ENCODE measurements at places on chromosomes 5 and 9.

DNA sequence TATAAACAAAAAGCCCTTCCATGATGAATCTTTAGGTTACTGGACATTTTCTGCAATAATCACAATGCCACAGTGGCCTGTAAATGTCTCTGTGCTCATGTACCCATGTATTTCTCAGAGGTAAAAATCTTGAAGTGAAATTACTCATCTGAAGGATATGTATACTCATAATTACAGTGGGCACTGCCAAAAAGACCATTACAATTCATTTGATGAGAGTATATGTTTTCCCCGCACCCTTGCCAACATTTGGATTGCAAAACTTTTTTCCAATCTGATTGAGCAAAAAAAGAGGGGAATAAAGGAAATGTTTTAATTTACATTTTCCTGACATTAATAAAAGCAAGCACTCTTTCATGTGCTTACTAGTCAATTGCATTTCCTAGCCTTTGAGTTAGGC lies 110.5 kb downstream of the EPB41L4A start:
- no peak for DNase-seq

- peak; percentile 66 for DNase-seq
Observed at GRCh38 chr9:114291064-114291474, 31.8 kb upstream of the ORM1 start.

GRCh38 chr9:131727184-131727759 lies 12.6 kb downstream of the RAPGEF1 start:
- DNase-seq = no peak

DNA sequence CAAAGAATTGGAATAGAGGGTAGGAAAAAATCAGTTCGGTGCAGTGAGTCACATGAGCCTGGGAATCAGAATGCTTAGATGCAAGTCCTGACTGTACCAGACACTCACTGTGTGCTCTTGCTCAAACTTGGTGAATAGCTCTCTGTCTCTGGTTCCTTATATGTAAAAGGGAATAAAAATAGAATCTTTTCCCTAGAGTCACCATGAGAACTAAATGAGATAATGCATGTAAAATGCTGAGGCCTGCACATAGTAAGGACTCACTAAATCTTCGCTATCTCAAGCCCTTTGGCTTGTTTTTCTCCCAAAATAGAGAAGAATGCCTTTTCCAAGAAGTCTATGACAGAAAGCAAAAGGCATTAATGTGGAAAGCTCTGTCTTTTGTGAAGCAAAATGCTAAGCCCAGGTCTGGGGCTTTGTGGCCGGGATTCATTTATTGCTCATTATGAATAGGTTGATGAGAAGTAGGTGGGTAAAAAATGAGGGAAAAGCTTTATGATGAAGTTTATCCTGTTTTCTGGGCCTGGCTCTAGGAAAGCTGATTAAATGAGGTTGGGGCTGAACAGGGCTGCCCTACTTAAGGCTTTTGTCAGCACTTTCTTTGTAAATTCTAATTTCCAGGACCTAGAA lies 483.3 kb downstream of the DMAC1 start:
- DNase-seq = no peak

- no peak for DNase-seq
Observed at GRCh38 chr9:93896496-93897033, 58.6 kb downstream of the BARX1 start.

DNA sequence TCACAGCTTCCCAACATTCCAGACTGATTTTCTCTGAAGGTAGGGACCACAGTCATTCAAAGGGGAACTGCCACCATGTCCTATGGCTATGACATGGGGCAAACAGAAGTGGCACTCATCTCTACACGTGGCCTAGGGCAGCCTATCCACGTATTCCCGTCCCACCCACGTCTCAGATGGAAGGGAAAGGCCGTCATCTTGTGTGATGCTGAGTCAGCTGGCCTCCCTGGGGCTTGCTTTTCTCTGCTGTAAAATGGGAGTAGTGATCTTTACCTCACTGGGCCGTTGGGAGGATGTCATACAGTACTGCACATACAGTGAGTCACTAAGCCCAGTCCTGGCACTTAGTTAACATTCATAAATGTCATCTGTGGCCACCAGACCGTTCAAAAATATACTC lies 72.3 kb downstream of the RAPGEF1 start:
- DNase-seq = no peak

- no peak for DNase-seq
Observed at GRCh38 chr5:133457439-133458355, 154.6 kb downstream of the FSTL4 start.

- no peak for DNase-seq
Observed at GRCh38 chr5:43215073-43215631, 23.1 kb downstream of the NIM1K start.

DNA sequence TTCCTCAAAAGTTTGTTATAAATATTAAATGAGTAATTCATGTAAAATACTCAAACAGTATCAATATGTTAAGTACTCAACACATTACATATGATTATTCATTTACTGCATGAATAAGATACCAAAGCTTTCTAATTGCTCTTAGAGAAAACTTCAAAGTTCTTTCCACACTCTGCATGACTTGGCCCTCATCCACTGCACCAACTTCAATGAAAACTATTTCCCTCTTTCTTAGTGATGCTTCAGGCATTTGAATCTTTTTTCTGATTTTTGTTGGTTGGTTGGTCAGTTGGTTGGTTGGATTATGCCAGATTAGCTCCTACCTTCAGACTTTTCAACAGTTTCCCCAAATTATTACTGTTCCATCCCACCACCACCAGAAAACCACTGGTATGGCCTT lies 314.7 kb upstream of the RGMB start:
- DNase-seq = no peak

DNA sequence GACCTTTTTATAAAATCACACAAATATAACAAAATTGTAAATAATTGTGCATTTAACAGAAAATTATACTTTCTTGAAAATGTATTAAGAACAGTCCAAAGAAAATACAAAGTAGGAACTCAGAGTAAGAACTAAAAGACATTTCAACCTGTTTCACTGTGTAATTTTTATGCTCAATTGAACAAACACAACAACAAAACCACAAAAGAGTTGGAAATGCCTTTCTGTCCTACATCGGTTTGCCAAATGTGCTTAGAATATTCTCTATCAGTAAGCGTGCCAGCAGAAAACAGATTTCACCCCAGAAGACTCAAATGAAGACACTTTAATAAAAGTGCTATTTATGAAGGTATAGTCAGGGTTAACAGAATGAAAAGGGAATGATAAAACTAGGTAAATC lies 592.1 kb downstream of the PRELID2 start:
- DNase-seq = no peak

DNA sequence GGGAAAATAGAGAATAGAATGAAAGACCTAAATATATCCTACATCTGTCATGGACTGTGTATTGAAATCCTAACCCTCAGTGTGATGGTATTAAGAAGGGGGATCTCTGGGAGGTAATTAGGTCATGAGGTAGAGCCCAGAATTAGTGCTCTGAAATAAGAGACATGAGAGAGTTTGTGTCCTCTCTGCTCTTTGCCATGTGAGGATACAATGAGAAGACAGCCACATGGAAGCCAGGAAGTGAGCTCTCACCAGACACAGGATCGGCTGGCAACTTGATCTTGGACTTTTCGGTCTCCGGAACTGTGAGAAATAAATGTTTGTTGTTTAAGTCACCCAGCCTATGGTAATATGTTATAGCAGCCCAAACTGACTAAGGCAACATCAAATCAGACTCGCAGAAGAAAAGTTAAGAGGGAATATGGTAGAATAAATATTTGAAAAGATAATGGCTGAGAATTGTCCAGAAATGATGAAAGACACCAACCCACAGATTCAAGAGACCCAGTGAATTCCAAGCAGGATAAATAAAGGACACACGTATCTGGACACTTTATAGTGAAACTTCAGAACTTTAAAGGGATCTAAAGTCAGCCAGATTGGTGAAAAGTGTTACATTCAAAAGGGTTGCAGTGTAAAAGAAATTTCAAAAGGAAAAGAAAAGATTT lies 12.7 kb upstream of the SLC36A1 start:
- DNase-seq = no peak

- no peak for DNase-seq
Observed at GRCh38 chr5:77316871-77317661, 106.6 kb downstream of the PDE8B start.

DNA sequence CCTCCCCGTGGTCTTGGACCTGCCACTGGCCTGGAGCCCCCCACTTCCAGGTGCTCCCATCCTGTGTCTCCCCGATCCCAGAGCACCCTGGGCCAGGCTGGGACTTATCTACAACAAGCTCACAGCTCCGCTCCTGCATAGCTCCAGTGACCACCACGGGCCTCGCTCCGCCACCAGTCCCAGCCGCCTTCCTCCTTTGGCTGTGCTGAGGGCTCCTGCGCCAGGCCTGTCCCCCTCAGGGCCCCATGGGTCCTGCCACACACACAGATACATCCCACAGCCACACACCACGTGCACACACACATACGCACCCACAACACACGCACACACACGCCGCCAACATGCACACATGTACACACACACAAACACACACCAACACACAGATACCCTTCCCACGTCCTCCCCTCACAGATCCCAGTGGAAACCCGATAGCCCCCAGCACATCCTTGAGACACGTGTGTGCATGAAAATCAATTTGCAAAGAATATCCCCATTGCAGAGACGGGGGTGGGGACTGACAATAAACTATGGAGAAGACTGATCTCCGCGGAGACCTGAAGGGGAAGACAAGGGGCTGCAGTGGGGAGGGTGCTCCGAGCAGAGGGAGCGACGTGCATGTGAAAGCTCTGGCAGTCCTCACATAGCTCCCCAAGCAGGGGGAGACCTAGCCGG lies 18.5 kb upstream of the LAMC3 start:
- DNase-seq = no peak

DNA sequence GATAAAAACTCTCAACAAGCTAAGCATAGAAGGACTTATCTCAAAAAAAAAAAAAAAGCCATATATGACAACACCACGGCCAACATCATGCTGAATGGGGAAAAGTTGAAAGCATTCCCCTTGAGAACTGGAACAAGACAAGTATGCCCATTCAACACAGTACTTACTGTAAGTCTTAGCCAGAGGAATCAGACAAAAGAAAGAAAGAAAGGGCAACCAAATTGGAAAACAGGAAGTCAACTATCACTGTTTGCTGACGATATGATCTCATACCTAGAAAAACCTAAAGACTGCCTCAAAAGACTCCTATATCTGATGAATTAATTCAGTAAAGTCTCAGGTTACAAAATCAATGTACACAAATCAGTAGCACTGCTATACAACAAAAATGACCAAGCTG lies 24.6 kb upstream of the PTGER4 start:
- no peak for DNase-seq

DNA sequence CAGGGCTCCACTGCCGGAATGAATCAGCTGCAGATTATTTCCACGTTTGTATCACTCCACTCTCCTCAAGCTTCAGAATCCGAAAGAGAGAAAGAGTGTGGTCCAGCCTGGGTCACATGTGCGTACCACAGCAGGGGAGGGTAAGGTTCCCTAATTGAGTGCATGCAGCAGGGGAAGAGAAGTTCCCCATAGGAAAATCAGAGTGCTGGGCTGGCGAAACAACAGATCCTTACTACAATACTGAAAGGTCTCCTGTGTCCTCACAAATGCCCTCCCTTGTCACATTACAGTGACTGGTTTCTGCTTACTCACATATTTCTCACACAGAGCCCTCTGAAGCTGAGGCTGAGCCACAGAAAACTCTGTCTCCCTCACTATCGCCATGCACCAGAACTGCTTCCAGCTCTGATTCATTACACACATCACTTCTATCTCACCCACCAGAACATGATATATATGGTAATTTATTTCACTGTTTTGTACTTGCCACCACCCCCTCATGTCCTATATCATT lies 532.2 kb upstream of the TUSC1 start:
- DNase-seq = no peak

DNA sequence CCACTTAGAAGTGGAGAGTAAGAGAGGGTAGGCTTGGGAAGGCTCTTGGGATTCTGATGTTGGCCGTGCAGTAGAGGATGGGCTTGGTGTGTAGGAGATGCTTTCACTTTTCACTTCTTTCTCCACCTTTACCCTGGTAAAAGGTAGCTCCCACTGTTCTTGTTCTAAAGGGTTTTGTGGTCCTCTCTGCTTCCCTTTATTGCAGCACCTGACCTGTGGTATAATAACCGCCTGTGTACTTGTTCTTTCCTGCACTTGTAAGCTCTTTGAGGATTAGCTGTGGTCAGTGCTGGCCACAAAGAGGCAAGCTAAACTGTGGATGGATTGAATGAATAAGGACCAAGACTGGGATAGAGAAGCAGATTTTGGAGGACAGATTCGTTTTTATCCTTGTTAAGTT lies 25.2 kb downstream of the KDM4C start:
- no peak for DNase-seq

DNA sequence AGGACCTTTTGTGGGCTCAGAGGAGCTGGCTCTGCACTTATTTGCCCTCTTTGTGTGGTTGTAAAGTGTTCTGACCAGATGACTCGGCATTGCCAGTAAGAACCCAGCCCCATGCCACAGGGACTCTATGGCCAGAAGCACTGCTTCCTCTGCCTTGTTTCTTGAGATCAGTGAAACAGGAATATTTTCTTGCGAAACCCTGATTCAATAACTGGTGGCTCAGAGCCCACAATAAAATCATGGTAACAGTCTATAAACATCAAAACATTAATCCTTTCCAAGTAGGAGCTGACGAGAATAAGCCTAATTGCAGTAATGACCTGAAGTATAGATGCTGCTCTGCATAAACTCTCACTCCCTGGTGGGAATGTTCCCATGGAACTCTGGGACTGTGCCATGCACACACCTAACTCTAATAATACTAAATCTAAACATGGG lies 344.3 kb downstream of the ZNF608 start:
- DNase-seq = peak; percentile 58

- DNase-seq = no peak
Observed at GRCh38 chr9:125444166-125444565, 182.5 kb downstream of the GAPVD1 start.

- DNase-seq = no peak
Observed at GRCh38 chr5:135489466-135490244, 37.5 kb upstream of the TIFAB start.

- DNase-seq = no peak
Observed at GRCh38 chr9:107478805-107479204, 10.8 kb downstream of the KLF4 start.

DNA sequence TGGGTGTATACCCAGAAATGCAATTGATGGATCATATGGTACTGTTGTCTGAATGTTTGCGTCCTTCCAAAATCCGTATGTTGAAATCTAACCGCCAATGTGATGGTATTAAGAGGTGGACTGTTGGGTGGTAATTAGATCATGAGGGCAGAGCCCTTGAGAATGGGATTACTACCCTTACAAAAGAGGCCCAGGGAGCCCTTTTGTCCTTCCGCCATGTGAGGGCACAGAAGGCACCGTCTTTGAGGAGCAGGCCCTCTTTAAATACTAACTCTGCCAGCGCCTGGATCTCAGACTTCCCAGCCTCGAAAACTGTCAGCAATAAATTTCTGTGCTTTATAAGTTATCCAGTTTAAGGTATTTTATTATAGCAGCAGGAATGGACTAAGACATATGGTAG lies 156.0 kb upstream of the OTULINL start:
- DNase-seq = no peak
